ENCODE measurements at places on chromosomes 5 and 9.

- no peak for DNase-seq
These were observed 29.7 kb downstream of the PITX1 start for GRCh38 chr5:135004376-135004775.

- peak; percentile 56 for DNase-seq
These were observed 1.7 kb downstream of the PPARGC1B start for GRCh38 chr5:149731617-149732323.

GRCh38 chr5:127097278-127097677 is 24.0 kb upstream of the C5orf63 start:
- no peak for DNase-seq

GRCh38 chr5:34041247-34041972 is 1.6 kb downstream of the C1QTNF3 start:
- DNase-seq, result no peak

DNA sequence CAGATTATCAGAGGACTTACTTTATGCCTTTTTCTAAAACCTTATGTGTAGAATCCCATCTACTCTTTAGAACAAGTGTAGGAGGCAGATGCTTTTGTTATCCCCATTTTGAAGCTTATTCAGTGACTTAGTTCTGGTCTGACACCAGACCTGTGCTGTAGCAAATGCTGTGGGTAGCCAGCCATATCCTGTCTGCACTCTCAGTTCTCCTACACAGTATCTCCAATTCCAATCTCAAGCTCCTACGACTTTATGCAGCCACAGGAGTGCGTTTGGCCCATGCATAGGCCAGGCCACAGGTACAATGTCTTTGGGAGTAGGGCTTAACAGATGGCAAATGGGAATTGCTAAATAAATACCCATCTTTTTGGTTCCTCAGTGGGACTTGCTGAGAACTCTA is 292.6 kb downstream of the MCTP1 start:
- no peak for DNase-seq

DNA sequence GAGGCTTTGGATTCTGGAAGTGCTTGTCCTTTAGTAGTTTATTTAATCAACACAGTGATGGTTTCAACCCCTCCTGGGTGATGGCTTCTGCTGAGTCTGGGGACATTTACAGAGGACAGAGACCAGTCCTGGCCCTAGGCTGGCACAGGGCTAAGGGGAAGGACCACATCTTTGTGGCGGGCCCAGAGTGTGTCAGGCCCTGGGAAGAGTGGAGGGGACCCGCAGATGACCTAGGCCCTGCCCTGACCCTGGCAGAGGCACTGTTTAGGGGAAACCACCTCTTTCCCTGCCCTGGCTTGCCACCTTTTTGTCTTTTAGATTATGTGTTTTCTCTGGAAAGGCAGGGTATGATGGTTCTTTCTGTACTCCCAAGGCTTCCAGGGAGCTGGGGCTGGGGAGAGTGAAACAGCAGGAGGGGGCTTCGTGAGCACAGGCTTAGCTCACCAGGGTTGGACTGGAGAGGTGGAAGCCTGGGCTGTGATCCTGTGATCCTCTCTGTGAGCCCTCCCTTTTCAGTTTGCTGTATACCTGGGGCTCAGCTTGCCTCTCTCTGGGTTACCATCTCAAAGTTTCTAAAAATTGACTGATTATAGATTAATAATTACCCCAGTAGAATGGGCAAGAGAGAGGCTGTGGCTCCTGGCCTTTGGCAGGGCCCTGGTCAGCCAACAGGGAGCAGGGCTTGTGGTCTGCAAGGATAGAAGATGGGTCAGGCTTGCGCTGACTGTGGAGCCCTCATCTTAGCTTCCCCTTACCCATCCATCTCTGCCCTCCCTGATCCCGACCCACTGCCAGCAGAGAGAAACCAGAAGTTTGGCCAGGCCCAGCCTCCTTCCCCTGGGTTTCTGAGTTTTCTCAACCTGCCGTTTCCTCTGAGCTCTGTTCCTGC is 1.7 kb upstream of the SYNPO start:
- DNase-seq, result no peak

DNA sequence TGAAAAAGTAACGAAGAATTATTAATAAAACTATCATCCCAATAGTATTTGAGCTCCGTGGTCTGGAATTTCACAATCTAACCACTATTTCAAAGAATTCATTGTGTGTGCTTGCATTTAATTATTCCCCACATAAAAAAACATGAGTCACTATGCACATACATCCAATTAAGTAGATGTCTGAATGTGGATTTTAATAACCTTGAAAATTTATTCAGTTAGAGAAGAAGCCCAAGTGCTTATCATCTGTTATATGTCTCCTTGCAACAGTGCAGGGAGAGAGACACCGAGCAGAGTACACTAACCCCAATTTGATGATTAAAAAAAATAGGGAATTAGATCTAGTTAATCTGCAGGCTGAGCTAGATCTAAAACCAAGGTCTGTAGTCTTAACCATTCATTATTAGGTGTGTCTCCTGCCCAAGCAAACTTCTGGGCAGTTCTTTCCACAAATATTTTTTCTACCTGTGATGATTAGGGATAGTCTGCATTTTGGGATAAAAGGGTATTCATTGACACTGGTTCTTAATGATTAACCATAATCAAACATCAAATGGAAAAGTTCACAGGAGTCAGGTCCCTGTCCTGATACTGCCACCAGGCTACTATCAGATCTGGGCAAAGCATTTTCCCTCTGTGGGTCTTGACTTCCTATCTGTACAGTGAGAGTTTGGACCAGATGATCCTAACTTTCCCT is 164.2 kb downstream of the GRIA1 start:
- DNase-seq, result peak; percentile 84

- DNase-seq, result no peak
These were observed 49.9 kb downstream of the USP20 start for GRCh38 chr9:129885018-129885669.

Data from fibroblast of skin of right quadriceps (primary cell).